ENCODE measurements at places on chromosomes 2 and 18. TPM values are rescaled to one million over a fixed set of nuclear protein-coding genes. Genes with fewer than 3 reads are reported as not detected.

DNA sequence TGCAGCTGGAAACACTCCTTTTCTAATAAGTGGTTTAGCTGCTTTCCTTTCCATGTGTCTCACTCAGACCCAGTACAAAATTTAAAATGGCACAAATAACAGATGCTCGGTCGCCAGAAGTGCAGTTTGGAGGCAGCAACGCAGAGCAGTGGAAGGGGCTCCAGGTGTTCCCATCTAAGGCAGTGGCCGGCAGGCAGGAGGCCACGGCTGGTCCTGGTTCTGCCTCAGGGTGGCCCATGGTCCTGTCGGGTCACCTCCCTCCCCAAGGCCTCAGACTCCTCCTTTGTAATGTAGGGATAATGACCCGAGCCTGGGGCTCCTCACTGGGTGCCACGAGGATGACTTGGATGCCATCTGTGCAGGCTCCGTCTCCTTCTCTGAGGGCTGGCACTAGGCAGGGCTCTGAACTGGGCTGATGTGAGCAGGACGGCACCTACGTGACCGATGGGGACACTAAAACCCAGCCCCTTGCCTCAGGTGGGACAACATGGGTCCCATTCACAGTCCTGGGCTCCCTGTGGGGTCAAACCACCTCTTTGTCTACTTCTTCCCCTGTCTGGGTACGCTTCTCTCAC lies 80.9 kb upstream of the SLC66A3 start:
- no peak for DNase-seq

Gene SMC6
- 26.0 TPM for total RNA-seq

GRCh38 chr2:151766437-151767153 lies 32.3 kb upstream of the NEB start:
- DNase-seq: no peak

Gene SERPINB7
- 0.58 TPM for total RNA-seq

DNA sequence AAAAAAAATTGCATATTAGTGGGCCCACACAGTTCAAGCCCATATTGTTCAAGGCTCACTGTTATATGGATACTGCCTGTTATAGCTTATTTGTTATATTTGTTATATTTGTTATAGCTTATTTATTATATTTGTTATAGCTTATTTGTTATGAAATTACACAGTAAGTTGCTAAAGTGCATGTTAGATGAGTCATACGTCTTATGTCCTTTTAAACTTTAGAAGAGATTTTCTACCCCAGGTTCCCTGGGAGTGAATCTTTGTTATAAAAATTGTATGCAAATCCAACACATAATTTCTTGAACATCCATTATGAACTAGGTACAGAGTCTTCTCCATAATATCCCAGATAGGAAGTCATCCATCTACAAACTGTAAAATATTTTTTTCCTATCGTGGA lies 22.1 kb downstream of the HTR2B start:
- DNase-seq: no peak

DNA sequence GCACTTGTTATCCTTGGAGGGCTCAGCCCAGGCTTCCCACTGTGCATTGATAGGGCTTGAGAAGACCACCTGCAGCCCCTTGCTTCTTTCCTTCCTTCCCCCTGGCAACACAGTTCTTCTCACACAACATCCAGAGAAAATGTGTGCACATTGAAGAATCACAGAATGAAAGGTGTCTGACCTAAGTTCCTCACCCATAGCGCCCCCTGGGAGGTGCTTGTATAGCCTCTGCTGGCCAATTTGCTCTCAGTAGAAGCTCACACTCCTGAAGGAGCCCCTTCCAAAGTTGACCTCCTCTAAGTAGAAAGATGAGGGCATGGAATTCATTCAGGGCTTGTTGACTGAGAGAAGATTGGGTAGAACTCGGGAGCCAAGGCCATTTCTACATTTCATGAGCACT lies 758.4 kb upstream of the KLHL29 start:
- no peak for DNase-seq

Gene SERPINB10
- not detected for total RNA-seq

DNA sequence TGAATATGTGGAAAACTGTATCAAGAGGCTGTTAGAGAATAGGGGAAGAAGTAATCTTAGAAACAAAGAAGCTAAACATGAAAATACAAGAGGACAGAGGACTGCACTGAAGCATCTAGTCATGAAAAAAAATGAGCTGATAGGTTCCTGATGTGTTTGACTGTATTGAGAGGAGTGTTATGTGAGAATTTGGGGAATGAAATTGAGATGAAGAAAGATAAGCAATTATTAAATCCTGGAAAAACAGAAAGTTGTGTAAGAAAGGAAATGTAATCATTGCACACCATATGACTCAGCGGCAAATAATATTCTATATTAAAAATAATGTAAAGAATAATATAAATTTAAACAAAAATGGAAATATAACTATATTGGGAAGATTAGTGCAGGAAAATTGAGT lies 71.2 kb downstream of the SEMA4F start:
- DNase-seq: no peak

Gene GALNT5
- total RNA-seq: 0.48 TPM

Measured in glomerular endothelial cell (primary cell).